ENCODE measurements at places on chromosomes 3 and 15.

DNA sequence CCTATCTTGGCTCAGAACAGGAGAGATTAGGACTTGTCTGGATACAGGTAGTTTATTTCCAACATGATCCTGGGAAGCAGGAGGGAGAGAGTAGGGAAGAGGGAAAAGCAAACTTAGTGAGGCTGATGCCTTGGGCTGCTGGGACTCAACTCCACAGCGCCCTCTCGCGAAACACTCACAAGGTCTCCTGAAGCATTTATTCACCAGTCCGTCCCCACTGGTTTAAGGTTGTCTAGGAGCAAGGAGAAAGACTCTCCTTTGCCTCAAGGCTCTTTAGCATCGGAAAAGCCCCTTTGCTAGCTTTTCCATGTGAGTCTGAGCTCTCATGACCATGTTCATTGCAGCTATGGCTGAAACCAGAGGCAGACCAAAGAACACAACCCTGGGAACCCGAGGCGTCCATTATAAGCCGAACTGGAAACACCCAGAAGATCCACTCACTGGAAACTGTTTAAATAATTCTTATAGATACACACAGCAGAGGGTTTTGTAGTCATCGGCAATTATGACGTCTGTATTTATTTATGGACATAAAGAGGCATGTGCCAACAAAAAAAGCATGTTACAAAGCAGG is 244.5 kb downstream of the CD47 start:
- peak; percentile 55 for DNase-seq

- no peak for DNase-seq
Observed at GRCh38 chr3:58575971-58576652, 1.1 kb downstream of the FAM107A start.

- no peak for DNase-seq
Observed at GRCh38 chr3:150970665-150971324, 1.7 kb downstream of the CLRN1 start.

GRCh38 chr3:35528728-35529127 is 110.6 kb upstream of the ARPP21 start:
- DNase-seq, result no peak

Measured in right hindlimb (tissue), 1 donor.